ENCODE measurements at places on chromosomes 11 and 22. TPM values are rescaled to one million over a fixed set of nuclear protein-coding genes. Genes with fewer than 3 reads are reported as not detected.
A peak's percentile ranks its signal among the peaks of the same experiment; 100 is the strongest.

DNA sequence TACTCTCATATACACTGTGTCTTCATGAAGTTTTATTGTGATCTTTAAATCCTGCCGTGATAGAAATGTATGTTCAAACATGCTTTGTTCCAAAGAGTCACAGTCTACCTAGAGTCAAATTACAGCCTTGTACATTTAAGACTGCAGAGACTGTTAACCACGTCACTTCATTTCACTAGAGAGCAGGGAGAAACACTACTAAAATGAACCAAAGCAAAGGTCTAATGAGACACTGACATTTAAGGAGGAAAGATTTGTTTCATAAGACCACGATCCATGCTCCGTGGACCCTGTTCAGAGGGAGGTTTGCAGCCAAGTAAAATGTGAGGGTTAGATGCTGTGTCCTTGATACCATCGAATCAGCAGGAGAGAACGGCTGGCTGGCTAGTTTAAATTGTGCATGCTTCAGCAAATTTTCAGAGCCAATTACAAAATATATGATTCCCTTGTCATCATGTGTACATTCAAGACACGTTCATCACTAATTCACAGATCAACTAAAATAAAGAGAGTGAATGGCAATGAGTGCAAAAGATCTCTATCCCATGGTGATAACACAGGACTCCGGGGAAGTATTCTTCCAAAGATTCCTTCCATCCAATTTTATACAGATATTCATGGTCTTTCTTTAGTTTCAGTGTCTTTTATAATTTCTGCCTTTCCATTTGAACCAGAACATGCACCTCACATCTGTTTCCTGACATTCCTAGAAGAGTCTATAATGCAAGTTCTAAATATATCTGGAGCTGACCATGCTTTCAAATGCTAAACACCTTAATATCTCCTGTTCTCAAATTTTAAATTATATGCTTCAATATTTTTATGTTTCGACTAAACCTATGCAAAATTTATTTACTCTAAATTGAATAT lies 960.9 kb upstream of the FAT3 start:
- H3K4me3 ChIP-seq = no peak overlapping the region
- no peaks in the 10 kb centered on the region for H3K36me3 ChIP-seq
- no peak overlapping the region for H3K27ac ChIP-seq
- no peaks in the 10 kb centered on the region for H3K4me1 ChIP-seq
- no peaks in the 10 kb centered on the region for H3K27me3 ChIP-seq

DNA sequence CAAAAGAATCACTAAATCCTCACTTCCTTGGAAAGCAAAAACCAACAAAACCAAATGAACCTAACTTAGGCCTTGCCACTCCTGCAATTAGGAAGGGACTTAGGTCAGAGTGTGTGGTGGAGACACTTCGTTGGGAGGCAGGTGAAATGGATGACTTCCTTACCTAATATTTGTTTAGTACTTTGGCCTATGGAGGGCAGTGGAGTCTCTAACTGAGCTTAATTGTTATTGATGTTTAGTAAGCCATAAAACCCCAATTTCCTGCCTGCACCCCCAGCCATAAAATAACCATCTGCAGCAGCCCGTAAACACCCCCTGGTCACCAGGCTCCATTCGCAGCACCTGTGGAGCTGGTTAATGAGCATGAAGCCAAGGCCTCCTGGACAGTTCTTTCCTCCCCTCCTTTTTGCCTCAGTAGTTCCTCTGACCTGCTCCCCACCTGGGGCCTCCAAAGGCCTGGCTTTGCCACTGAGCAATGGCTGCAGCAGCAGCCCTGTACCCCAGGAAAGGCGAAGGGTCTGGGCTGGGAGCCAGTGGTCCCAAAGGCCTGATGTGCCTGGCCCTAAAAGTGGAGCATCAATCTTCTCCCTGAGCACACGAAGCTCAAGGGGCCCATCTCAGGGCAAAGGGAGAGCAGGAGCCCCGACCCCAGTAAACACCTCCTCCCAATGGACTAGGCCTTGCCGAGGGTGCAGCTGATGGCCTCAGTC lies 15.6 kb upstream of the SYT13 start:
- H3K36me3 ChIP-seq = no peaks in the 10 kb centered on the region
- no peaks in the 10 kb centered on the region for H3K4me1 ChIP-seq
- no peak overlapping the region for H3K27ac ChIP-seq

DNA sequence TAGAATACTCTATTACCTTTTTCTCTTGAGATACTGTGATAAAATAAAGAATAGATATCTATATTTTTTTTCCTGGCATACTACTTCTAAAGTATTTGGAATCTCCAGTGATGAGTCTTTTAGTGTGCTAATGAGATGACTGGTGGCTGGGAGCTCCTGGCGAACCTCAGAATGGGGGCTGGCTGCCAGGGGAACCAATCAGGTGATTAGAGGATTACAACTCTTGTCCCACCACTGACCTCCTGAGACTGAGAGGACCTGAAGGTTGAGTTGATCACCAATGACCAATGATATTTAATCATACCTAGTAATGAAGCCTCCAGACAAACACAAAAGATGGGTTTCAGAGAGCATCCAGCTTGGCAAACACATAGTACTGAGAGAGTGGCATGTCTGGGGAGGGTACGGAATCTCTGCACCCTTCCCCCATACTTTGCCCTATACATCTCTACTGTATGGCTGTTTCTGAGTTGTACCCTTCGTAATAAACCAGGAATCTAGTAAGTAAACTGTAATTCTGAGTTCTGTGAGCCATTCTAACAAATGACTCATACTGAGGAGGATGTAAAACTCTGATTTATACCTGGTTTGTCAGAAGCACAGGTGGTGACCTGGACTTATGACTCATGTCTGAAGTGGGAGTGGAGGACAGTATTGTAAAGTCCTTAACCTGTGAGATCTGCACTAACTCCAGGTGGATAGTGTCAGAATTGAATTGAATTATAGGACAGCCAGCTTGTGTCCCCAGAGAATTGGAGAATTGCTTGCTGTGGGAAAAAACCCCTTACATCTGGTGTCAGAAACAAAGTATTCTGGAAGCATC lies 325.3 kb upstream of the LRRC4C start:
- DNase-seq = peak; percentile 7
- no peak overlapping the region for H3K4me3 ChIP-seq
- H3K27ac ChIP-seq = no peak overlapping the region
- no peaks in the 10 kb centered on the region for H3K27me3 ChIP-seq
- H3K4me1 ChIP-seq = no peaks in the 10 kb centered on the region

FREY1 gene
- total RNA-seq = 1.4 TPM

KDM4E gene
- total RNA-seq = not detected
